Prostate gland (tissue), 2 donors: ENCODE measurements at places on chromosomes 13 and 19. TPM values are rescaled to one million over a fixed set of nuclear protein-coding genes. Genes with fewer than 3 reads are reported as not detected.

Gene CYP2F1
- total RNA-seq = 7.3 TPM

Gene ZNF486
- total RNA-seq = 5.0 TPM

Gene ZNF99
- 1.2 TPM for total RNA-seq

Gene ZNF790
- 5.5 TPM for total RNA-seq

Gene ZNF132
- total RNA-seq = 8.1 TPM

Gene KIR3DL1
- total RNA-seq = not detected

Gene VSTM1
- total RNA-seq = not detected

Gene NFIX
- total RNA-seq = 185 TPM

Gene ERICH4
- total RNA-seq = not detected

Gene FGF21
- not detected for total RNA-seq

Gene ENOX1
- total RNA-seq = 4.5 TPM

Gene ZNF560
- total RNA-seq = 5.9 TPM
